ENCODE measurements at places on chromosomes 16 and 17.

DNA sequence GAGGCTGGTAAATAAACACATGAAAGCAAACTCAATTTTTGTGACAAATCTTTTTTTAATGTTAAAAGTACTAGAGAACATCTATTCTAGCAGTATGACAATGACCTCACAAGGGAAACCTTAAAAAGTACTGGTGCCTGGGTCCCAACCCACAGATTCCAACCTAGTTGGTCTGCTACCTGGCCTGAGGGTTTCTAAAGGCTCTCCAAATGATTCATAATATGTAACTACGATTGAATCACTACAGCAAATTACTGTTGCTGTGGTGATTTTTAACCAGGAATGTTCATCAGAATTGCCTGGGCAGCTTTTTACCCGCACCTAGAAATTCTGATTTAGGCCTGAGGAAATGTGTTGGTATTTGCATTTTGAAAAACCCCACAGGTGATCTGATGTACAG lies 26.1 kb downstream of the CDR2 start:
- no peak for DNase-seq

GRCh38 chr16:64705443-64705842 lies 416.4 kb downstream of the CDH11 start:
- no peak for DNase-seq

DNA sequence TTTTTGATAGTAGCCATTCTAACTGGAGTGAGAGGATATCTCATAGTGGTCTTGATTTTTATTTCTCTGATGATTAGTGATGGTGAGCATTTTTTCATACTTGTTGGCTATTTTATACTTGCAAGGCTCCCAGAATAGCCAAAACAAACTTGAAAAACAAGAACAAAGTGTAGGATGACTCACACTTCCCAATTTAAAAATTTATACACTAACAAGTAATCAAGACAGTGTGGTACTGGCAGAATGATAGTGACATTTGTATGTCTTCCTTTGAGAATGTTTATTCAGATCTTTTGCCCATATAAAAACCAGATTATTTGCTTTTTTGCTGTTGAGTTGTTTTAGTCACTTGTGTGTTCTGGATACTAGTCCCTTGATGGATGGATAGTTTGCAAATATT lies 17.8 kb downstream of the SPECC1 start:
- no peak for DNase-seq

- DNase-seq: peak; percentile 12
These were observed 215.3 kb downstream of the C16orf78 start for GRCh38 chr16:49588729-49589384.
